ENCODE measurements at places on chromosomes 6 and 20. TPM values are rescaled to one million over a fixed set of nuclear protein-coding genes. Genes with fewer than 3 reads are reported as not detected.

MPC1 gene
- total RNA-seq = 19.1 TPM

TP53TG5 gene
- 0.07 TPM for total RNA-seq

MATN4 gene
- 2.1 TPM for total RNA-seq

FAM217A gene
- total RNA-seq = not detected

NXT1 gene
- 62.6 TPM for total RNA-seq

KCNK5 gene
- 36.7 TPM for total RNA-seq

GPRC6A gene
- not detected for total RNA-seq

DDX43 gene
- total RNA-seq = 0.66 TPM

HLA-DQA2 gene
- total RNA-seq = 2.7 TPM

GINS1 gene
- total RNA-seq = 40.1 TPM

CTCFL gene
- total RNA-seq = not detected

GRCh38 chr6:170089963-170090362, 200.9 kb downstream of the DLL1 start:
- no peak for DNase-seq

- no peak for DNase-seq
Observed at GRCh38 chr20:17835240-17835933, 133.2 kb downstream of the SNX5 start.

DNA sequence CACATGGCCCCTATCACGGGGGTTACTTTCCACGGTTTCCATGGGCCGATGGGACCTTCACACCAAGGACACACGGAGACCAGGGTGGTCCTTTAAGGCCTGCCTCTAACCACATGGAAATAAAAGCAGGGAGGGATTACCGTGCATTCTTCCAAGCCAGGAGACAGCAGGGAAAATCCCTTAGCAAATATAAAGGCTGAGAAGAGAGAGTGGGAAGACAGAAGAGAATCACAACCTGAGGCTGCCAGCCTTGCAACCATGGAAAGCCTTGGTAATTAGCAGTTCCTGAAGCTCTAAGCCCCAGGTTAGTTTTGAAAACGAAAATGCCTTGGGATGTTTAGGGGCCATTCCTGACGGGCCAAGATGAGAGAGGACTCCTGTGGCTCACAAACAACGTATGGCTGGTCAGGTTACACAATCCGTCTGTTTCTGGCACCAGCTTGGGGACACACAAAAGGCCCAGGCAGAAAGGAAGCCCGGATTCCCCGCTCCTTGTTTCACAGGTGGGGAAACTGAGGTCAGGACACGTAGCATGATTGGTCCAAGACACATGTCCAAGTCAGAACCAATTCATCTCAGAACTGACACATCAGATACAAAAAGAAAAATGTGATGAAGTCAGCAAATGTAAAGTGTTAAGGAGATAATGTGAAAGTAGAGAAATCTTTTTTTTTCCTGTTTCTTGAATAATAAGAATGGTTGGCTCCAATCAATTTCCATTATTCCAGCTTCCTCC, 2.8 kb downstream of the PREX1 start:
- DNase-seq = no peak

GRCh38 chr6:82144007-82144851, 103.3 kb downstream of the IBTK start:
- no peak for DNase-seq

DNA sequence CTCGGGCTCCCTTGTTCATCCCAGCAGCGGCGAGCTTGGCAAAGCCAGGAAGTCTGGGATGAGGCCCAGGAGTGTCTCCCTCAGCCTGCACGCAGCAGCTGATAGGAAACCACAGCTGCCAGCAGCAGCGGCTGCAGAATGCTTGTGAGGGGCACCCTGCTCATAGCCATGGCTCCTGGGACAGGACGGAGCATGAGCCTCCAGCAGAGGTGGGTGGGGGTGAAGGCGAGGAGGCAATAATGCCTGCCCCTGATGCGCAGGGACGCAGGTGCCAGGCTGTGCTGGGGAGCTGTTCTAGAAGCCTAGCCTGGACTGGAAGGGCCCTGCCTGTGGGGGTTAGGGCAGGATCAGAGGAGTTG, 157.9 kb downstream of the CD83 start:
- no peak for DNase-seq

DNA sequence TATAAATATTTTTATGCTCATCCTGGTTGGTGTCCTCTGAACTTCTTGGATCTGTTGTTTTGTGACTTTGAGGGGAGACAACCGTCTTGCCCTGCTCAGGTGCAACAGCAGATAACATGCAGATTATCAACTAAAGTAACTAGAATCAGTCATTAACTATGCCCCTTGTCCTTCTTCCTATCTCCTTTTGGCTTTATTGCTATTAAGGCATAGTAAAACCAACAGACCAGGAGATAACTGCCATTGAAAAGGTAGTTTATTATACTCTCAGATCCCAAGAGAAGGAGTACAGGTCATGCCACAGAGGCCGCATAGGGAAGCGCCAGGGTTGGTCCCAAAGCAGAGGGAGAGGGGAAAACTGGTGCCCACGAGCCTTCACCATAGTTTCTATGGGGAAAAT, 418.2 kb downstream of the GJA1 start:
- no peak for DNase-seq

- no peak for DNase-seq
Observed at GRCh38 chr20:50026746-50027575, 44.2 kb downstream of the SNAI1 start.

DNA sequence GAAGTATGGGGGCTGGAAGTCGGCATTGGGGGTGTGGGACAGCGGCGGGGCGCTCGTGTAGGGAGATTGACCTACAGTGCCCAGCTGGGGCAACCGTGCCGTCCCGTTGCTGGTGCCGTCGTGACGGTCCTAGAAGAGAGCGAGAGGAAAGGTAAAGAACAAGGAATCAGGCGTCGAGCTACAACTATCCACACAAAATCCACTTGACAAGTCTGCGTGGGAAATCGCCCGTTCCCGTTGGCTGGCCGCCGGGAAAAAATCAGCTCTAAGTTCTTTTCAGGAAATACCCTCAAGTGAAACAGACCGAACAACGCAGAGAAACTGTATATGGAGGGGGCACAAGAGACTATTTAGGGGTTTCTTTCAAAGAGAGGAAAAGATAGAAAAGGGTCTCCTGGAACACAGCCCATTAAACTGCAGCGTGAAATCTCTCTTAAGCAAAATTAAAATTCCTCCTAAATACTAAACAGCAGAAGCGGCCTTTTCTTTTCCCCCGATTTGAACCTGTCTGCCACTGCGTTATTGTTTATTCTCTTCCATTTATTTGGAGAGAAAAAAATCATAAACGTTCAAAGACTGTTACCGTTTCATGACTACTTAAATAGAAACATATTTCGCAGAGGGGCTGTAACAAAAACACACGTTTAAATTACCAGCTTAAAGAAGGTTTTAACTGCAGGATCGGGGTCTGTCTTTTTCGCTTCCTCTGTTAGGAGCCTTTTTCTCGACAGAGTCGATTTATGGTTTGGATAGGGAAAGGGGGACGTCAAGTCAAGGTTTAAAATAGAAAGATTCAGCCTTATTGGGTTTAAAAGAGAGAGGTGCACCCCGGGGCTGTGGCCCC, 4.4 kb downstream of the TFAP2A start:
- no peak for DNase-seq

DNA sequence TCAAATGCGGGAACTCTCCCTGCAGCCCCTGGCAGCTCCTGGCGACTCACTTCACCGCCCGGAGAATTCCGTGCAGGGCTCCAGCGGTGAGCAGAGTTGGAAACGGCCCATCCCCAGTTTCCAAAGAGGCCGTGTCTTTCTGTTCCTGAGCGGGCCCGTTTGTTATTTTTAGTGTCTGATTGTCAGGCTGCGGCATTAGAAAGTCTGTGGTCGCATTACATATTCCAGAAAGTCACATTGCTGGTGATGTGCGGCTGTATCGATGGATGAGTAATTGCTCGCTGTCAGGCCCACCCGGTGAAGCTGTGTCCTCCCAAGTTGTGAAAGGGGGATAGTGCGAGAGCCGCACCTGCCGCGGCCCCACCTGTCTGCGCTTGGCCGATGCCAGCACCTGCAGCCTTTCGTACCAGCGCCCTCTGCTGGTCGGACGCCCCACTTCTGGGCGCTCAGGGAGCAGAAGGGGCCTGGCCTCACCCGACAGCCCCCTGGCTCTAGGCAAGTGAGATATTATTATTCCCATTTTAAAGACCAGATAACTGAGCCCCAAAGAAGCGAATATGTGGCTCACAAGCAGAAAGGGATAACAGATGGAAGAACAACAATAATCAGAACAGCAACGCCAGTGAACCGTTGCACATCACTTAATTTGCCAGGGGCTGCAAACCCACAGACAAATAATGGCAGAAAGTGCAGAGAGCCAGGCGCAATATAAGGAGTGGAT, 244.9 kb downstream of the TSHZ2 start:
- peak; percentile 66 for DNase-seq

GRCh38 chr6:11536795-11537194, 754 bp upstream of the TMEM170B start:
- DNase-seq = no peak

- no peak for DNase-seq
Observed at GRCh38 chr6:145534989-145535388, 200.3 kb downstream of the EPM2A start.

- peak; percentile 11 for DNase-seq
Observed at GRCh38 chr6:46015119-46015968, at the start of gene CLIC5. Gene CLIC5, minus strand, starts transcription at chr6:46015860. Its CDS starts 318 bp downstream, at chr6:46015542.

- no peak for DNase-seq
Observed at GRCh38 chr6:157203764-157204163, 119.6 kb downstream of the TMEM242 start.

- DNase-seq = no peak
Observed at GRCh38 chr6:77620278-77620882, 32.5 kb upstream of the MEI4 start.

GRCh38 chr20:51376111-51376510, 166.4 kb downstream of the NFATC2 start:
- no peak for DNase-seq

GRCh38 chr20:45352729-45353128, 4.5 kb upstream of the SDC4 start:
- DNase-seq = no peak

DNA sequence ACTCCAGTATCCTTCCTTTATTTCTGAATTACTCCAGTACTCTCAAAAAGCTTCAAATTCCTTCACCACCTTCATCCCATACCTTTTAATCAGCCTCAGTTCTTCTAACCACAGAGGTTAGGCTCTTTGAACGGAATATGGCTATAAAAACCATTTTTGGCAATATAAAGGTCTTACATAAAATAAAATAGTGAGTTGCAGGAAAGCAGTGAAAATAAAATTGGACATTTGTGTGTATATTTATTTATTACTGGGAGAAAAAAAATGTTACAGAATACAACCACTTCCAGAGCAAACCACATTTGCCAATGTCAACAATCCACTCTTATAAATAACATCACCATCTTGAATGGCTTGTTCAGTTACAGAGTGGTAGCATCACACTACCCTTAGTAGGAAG, 7.7 kb downstream of the HDDC2 start:
- no peak for DNase-seq

DNA sequence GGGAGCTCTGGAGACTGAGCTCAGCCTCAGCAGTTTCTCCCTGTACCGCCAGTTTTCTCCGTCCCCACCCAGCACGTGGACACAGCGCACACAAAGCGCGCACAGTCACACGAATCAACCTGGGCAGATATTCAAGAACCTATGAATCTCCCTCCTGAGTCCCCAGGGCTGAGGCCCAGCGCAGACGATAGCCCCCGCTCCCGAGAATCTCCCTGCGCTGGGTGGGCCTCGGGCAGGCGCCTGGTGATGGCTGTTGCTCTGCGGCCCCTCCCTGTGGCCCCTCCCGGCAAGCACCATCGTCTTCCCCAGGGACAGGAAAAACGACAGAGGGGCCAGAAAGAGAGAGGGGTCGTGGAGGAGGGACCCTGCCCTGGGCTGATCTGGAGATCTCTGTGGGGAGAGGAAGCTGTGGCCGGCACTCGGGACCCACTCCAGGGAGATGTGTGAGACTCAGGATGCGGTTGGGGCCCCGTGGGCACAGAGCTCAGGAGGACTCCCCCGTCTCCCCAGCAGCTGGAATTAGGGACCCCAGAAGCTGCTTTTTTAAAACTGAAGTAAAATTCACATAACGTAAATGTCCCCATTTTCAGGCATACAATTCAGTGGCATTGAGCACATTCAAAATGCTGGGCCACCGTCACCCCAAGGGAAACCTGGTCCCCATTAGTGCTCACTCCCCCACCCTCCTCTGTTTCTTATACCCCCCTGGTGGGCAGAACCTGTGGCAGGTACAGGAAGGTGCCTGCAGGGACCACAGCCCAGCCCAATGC, 330.8 kb downstream of the TAF4 start:
- no peak for DNase-seq

DNA sequence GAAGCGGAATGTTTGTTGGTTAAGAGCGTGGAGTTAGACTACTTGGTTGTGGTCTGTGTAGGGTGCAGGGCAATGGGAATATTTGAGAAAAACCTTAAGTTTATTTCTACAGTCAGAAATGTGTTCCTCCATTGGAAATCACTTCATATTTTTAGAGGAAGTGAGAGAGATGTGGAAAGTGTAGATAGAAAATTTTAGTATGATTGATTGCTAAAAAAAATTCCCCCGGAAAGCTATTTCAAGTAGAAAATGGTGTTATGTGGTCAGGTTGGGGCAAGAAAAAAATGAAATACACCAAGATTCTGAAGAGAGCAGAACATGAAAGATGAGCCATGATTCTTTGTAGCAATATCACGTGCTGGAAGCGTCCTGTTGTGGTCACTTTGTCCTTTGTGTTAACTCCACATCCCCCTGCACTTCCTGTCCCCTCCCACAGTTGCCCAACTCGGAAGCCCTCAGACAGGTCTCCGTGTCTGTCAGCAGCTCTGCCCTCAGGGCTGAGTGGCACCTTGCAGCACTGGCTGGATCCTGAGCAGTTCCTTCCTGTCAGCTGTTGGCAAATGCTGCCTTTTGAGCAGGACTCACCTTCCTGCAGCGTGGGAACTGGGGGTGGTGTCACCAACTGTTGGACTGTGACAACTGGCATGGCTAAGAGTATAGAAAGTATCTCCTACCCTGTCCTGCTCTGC, 137.5 kb upstream of the SLC24A3 start:
- no peak for DNase-seq

- DNase-seq = no peak
Observed at GRCh38 chr20:2751347-2751877, 49.0 kb downstream of the CPXM1 start.

- DNase-seq = no peak
Observed at GRCh38 chr20:13219327-13220193, 1.5 kb upstream of the ISM1 start.

DNA sequence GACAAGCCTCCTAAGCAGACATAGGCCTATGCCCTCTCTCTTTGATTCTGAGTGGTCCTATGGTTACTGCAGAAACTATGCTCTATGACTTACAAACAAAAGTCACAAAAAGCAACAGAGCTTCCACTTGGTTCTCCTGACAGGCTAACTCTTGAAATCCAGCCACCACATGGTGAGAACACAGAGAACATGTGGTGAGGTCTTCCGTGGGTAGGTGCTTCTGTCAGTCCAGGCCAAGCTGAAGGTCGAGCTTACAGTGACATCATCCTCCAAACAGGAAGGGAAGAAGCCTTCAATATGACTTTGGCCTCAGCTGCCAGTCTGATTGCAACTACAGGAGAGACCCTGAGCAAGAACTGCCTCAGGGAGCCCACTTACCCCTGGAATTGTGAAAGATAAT, 265.5 kb downstream of the TBX18 start:
- DNase-seq = no peak

GRCh38 chr20:50146732-50147662, 6.5 kb downstream of the PEDS1 start:
- peak; percentile 79 for DNase-seq

All from activated T-helper 1 cell treated with anti-CD3 and anti-CD28 coated beads, Interleukin-12 subunit alpha, Interleukin-12 subunit beta, Interleukin-2, Interleukin-4 antibody, amounts not matched to agents 30 ng/mL and 10 ng/mL and 1 ng/mL, durations not matched to agents 14 hours and 24 hours and 36 hours (primary cell).